NCI-H510A treated with DMSO at 0.1 percent for 48 hours (cell line): ENCODE measurements at places on chromosomes 11 and 22.

DNA sequence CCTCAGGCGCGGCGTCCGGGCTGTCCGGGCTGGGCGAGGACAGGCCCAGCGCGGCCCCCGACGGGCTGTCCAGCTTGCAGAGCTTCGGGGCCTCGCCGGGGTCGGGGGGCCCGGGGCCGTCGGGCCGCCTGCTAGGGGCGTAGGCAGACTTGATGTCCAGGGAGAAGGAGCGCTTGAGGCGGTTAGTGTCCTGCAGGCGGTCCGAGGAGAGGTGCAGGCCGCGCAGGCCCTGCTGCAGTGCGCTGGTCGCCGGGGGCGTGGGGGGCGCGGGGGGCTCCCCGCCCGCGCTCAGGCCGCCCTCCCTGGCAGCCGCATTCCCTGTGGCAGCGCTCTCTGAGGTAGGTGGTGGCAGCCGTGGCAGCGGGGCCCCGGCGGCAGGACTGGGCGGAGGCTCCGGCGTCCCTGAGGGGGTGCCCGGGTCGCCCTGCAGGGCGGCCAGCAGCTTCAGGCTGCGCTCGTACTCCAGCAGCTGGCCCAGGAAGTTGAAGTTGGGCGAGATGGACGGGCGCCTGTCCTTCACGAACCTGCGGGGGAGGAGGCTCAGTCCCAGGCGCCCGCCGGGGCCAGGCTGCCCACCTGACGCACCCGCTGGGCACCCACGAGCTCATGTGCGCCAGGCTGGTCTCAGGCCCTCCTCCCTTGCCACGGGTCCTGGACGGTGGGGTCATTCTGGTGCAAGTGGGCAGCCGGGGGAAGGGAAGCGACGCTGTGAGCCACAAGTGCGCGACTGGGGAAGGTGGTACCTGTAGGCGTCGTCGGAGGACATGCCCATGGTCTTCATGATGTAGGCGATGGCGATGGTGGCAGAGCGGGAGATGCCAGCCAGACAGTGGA, 14.8 kb downstream of the DUSP8 start:
- no peak for DNase-seq

- peak; percentile 16 for DNase-seq
Measured at GRCh38 chr11:46361283-46362155, 14.3 kb downstream of the DGKZ start.

GRCh38 chr11:27718346-27718862, 18.1 kb upstream of the BDNF start:
- DNase-seq: peak; percentile 30

DNA sequence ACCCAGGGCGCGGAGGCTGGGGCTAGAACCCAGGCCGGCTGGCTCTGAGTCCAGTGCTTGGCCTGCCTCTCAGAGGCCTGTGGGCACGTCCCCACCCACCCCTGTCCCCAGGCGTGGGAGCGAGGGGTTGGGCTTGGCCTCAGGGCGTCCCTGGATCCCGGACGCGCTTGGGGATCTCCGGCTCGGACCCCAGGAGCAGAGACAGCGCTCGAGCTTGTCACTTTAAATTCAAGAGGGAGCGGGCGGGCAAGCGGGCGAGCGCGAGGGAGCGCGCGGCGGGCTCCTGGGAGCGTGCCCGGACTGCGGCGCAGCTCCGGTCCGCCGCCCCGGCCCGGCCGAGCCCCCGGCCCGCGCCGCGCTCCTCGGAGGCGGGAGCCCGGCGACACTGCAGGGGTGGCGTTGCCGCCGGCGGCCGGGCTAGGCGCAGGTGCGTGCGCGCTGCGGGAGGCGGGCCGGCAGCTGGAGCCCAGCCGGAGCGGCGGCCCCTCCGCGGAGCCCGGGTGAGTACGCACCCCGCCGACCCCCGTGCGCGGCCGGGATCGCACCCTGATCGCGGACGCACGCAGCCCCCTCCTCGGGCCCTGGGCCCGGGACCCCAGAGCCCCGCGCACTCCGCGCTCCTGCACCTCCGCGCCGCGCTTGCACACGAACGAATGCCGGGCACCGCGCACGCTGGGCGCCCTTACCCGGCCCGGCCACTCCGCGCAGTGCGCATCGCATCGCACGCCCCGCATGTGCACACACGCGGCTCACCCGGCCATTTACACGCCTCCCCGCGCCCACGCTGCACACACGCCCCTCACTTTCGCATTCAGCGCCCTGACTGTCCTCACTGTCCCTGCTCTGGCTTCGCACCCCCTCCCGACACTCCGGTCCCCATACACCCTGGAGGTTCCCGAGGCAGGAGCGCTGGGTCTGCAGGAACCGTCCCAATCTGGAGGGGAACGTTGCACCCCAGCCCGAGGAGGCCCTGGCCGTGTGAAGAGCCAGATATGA, at the start of gene SYT12:
Gene SYT12, plus strand, starts transcription at position 174 of the 996 bp plus-strand sequence. CDS start 7,011 bp downstream, outside the sequence.
- DNase-seq: peak; percentile 9

DNA sequence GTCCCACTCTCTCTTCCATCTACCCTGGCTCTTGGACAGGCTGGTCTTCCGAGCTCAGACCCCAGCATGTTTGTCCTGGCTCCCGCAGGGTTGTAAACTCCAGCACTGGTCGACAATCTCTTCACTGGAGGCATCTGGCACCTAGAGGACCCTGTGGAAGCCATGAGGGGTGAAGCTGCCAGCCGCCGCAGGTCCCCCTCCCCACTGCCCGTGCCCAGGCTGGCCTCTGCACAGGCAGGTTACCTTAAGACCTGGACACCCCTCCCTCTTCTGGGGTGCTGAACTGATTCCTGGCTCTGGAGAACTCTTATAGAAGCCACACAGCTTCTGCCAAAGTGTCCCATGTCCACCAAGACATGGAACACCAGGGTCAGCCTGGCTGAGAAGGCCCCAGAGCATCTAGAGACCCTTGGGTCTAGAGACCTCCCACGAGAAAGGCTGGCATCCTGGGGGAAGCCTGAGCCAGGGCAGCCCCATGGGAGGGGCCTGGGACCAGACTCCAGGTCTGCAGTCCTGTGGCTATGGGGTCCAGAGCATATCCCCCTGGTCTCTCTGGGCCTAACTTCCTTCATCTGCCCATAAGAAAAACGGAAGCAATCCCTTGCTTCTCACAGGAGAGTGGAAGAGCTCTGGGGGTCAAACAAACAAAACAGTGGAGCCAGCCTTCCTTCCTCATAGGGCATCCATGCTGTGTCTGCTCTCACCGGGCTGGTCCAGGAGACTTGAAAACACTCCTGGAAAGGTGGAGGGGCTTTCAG, 30.6 kb downstream of the LMO1 start:
- no peak for DNase-seq

DNA sequence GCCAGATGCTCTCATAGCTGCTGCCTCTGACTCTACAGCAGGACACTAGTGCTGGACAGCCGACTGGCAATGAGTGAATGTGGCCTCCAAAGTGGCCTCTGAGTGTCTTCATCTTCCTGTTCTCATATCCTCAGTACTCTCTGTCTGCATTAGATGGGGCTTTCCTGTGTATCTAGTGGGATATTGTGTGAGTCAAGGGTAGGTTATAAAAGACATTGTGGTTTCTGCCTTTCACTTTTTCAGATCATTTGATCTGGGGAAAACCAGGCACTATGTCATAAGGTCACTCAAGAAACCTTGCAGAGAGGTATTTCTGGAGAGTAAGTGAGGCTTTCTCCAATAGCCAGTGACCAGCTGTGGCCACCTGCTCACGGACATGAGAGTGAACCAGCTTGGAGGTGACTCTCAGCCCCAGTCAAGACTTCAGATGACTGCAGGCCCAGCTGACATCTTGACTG, 333.6 kb upstream of the NCAM1 start:
- no peak for DNase-seq
